CD4-positive, alpha-beta T cell treated with Interleukin-1 beta for 1 hour (primary cell): ENCODE measurements at places on chromosomes 12 and 14.

GRCh38 chr12:24955389-24955788, 6.5 kb upstream of the BCAT1 start:
- DNase-seq: no peak

GRCh38 chr12:76460807-76461206, 98.8 kb downstream of the OSBPL8 start:
- no peak for DNase-seq

DNA sequence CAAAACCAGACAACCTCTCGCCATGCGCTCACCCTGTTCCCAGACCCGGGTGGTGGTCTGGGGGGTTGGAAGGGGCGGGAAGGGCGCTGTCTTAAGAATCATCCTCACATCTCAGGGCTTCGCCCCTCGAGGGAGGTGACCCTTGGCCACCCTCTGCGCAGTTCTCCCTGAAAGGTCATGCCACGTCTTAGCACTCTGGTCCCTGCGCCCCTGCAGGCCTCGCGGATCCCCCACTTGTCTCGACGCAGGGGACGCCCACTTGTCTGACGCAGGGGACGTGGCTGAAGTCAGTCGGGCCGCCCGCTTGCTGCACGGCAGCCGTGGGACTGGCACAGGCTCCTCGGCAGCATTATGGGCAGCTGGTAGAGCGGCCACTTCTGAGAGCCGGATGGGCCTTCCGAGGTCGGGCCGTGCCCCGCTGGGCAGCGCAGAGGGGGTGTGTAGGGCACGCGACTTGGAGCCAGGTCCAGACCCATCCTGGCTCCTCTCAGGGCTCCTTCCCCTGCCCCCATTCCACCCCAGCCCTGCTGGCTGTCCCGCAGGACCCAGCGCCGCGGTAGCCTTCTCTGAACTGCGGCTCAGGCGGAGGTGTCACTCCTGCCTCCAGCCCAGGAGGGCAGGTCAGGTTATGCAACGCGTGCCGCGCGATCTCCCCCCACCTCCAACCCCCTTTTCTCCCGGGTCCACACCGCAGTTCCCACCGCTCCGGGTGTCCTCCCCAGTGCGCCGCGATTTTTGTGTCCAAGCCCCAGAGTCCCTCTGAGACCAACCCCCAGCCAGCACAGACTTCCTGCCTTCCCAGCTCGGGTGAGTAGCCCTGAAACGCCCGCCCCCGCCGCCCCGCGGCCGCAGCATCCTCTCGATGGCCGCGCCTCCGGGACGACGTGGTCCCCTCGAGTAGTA, 40.9 kb upstream of the CAPRIN2 start:
- peak; percentile 27 for DNase-seq

DNA sequence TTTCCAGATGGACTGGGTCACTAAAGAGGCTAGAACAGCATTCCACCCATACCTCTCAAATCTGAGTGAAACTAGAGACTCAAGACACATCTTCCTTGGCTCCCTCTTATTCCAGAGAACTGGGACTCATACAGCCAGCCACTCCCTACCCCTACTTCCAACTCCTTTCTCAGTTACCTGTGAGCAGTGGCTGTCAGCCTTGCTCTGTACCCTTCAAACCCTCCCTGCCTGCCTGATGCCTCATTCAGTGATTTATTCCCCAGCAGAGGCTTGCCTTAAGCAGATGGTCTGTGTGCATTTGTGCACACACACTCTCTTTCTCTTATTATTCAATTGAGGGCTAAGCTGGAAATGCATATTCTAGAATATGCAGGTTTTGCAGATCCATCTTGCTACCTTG, 14.6 kb downstream of the GPR84 start:
- DNase-seq: no peak

GRCh38 chr14:53209370-53209769, 56.2 kb upstream of the DDHD1 start:
- DNase-seq: no peak

- DNase-seq: no peak
Observed at GRCh38 chr12:26373606-26374495, 178.5 kb downstream of the SSPN start.

DNA sequence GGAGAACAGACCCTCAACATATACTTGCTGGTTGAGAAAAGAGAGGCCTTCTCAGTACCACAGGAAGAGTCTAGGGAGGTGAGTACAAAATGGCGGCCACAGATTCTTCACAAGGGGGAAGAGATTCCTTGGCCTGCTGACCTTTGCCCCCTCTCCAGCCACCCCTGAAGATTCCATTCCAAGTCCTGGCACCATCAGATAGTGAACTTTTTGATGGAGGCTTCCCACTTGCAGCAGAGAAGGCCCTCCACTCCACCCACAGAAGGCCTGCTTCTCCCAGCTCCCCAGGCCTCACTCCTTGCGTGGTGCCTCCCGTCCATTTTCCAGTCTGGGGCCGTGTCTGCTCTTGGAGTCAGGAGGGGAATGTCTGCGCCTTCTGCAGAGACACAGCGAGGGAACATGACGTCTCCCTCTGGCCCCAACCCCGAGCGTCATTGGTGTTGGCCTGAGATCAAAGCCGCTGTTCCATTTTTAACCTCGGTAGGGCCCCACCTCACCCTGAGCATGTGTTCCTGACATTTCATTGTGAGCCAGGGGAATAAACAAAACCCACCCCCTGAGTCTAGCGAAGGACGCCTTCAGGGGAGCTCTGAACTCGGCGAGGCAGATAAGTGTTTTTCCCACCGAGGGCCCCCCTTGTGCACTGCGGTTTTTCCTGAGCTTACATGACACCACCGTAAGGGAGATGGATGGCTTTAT, 268.7 kb upstream of the TBX3 start:
- no peak for DNase-seq

DNA sequence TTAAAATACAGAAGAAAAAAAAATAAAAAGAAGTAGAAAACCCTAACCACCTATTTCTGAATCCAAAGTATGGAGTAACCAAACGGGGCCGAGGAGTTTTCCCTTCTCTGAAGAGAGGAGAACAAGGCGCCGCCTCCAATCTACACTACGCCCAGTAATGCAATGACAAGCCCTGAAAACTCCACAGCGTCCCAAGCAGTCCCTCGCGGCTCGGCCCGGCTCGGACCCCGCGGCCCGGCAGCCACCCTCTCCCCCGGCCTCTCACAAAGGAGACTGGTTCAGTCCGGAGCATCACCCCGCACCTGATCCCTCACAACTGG, 371 bp downstream of the CHD8 start:
- no peak for DNase-seq

DNA sequence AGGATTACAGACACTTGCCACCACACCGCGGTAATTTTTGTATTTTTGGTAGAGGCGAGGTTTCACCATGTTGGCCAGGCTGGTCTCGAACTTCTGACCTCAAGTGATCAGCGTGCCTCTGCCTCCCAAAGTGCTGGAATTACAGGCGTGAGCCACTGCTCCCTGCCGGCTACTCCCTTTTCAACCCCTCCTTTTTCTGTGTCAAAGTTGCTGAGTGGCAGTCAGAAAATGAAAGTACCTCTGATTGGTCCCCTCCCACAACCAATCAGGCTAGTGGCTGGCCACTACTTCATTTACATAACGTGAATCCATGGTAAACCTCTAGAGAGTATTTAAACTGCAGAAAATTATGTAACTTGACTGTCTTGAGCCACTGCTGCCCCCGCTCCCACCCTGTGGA, 5.9 kb downstream of the RESF1 start:
- peak; percentile 71 for DNase-seq

DNA sequence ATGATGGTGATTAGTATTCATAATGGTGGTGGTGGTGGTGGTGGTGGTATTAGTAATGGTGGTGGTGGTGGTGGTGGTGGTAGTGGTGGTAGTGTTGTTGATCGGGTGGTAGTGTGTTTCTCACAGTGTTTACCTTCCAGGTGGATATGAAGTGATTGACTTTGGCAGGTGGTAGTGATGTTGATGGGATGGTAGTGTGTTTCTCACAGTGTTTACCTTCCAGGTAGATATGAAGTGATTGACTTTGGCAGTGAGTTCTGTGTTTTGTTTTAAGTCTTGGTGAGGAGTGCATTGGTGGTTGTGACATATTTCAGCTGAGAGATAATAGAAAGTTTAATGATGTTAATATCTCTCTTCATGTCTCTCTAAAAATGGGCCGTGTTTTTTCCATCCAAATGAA, 189.4 kb downstream of the TMTC2 start:
- DNase-seq: no peak

GRCh38 chr14:33541171-33541570, 409.7 kb downstream of the EGLN3 start:
- DNase-seq: no peak

DNA sequence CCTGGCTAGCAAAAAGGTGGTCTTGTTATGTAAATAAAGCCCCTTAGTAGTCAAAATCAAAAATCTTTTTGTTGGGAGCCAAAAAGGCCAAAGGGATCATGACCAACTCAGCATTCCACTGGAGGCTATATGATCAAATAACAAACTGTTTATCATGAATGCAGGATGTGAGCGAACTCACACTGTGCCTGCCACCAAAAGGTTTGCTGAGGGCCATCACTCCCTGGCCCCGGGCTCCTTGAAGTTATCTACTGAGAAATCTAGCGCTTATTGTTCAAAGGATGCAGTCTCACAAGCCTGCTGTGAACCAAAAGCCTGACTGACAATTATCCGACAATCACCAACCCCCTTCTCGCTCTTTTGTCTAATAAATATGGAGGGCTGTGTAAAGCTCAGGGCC, 107.2 kb upstream of the DDHD1 start:
- no peak for DNase-seq

GRCh38 chr14:75579882-75580281, 1.5 kb downstream of the FLVCR2 start:
- DNase-seq: no peak

DNA sequence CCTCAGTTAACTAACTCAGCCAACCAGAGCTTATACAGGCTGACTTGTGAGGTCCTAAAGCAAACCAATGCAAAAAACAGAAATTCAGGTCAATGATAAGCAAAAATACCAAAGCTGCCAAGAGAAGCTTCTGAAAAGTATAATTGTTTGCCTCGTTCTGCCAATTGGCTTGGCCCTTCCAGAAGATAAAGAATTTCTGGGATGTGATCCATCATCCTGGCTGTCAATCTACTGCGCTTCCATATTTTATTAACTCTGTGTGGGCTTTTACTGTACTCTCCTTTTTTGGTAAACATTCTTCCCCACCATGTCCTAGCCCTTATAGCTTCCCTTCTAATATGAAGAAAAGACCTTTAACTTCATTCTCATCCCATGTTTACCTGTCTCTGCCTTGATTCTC, 387.9 kb downstream of the TMEM117 start:
- no peak for DNase-seq

GRCh38 chr12:108859923-108860291, 2.5 kb upstream of the SSH1 start:
- DNase-seq: no peak

- peak; percentile 64 for DNase-seq
Observed at GRCh38 chr12:124568431-124569374, 1.3 kb upstream of the NCOR2 start.

DNA sequence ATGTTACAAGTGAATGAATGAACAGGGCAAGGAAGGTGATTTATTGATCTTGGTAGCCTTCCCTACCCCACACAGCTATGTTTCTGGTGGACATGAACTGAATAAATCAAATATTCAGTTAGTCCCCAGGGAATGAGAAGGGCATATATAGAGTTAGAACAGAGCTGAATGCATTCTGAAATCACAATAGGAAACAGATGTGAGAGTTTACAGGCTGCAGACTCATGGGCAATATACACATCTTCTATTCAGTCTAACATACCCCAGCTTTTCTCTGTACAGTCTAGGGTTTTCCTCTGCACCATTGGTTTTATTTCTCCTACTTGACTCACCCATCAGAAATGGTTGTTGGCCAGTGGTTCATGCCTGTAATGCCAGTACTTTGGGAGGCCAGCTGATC, 7.3 kb upstream of the STX2 start:
- DNase-seq: no peak

GRCh38 chr12:88011755-88012154, 17.4 kb downstream of the C12orf50 start:
- no peak for DNase-seq

- DNase-seq: peak; percentile 11
Observed at GRCh38 chr12:51721282-51721940, 127.1 kb downstream of the FIGNL2 start.

- no peak for DNase-seq
Observed at GRCh38 chr12:40989785-40990184, 198.3 kb upstream of the PDZRN4 start.

- no peak for DNase-seq
Observed at GRCh38 chr12:121946313-121947025, 28.1 kb downstream of the CFAP251 start.

DNA sequence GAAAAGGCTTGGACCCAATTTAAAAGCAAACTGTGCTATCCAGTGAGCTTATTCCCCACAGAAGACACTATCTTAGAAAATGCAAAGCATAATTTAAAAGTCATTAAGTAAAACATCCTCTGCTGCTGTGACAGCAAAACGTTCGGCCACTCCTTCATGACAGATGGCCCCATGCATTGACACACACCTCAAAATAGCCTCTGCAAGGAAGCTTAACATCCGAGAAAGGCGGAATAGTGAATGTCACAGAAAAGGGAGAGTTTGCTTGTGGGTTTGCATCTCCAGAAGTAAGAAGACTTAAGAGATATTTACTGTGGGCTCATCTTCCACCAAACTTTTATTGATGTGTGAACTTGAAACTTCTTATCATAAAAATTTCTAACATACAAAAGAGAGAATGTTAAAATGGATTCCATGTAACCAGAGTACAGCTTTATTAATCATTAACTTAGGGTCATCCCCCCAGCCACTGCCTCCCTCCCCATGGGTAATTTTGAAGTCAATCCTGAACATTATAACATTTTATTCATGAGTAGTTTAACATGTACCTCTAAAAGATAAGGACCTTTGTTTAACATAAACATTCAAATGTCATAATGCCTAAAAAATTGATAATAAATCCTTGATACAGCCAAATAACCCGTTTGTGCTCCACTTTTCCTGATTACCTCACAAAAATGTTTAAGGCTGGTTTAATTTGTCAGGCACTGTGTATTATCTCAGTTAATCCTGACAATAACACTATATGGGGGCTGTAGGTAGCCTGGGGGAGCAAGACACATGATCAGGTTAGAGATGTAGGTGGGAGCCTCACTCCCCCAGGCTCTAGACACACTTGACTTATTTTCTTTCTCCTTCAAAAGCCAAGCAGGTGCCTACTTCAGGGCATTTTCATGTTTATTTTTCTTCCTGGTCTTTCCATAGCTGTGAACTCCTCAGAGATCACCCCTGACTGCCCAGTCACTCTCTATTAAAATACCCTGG, 119.7 kb upstream of the TMCC3 start:
- DNase-seq: no peak

GRCh38 chr12:29752121-29752520, 31.6 kb downstream of the TMTC1 start:
- no peak for DNase-seq

DNA sequence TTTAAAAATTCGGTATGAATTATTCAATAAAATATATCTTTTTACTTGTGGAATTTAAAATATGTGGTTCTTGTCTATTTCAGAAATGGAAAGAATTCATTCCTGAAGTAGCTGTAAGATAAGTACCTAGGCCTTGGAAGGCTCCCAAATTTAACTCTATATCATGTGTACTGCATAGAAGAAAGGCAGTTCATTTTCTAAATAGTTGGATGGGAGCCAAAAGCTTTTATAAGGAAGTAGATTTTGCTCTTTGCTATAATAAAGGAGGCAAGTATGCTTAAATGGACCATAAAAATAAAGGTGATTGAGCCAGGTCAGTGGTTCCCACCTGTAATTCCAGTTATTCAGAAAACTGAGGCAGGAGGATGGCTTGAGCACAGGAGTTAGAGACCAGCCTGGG, 187.5 kb downstream of the ATXN7L3B start:
- DNase-seq: no peak

- no peak for DNase-seq
Observed at GRCh38 chr14:85798856-85799255, 268.9 kb downstream of the FLRT2 start.
